ENCODE measurements at places on chromosomes 7 and 10. TPM values are rescaled to one million over a fixed set of nuclear protein-coding genes. Genes with fewer than 3 reads are reported as not detected.

The JCAD gene
- total RNA-seq = 8.2 TPM

The CPED1 gene
- total RNA-seq = 0.52 TPM

The SPDYE2B gene
- total RNA-seq = not detected

The H2BK1 gene
- total RNA-seq = not detected

DNA sequence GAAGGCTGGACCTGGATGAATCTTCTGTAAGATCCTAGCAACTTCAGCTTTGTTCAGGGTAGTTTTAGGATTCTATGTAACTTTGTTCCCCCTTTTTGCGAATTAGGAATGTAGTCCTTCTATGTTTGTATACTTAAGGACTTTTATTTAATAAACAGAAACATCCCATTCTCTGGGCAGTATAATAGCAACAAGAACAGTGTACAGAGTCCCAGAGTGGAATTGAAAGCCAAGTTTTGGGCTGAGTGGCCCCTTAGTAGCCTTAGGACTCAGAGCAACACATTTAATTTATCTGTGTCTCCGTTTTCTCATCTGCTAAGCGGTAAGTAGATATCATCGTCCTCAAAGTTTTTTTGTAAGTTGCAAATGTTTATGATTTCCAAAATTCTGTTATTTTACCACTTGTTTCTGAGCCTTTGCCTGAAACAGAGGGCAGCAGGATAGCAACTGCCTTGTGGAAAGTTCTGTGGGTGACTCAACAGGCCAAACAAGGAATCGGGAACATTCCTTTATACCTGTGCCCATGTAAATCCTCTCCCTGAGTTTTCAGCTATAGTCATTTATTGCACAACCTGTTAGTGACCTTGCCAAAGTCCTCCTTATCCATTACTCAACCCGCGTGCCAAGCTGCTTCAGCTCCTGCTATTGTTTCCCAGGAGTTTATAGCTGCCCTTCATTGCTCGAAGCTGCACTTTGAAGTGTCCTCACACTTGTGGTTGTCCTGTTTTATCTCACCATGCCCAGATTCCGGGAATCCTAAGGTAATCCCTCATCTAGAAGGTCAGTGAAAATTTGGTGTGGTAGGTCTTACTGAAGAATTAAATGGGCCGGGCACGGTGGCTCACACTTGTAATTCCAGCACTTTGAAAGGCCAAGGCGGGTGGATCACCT, 199.1 kb upstream of the AHR start:
- peak; percentile 93 for DNase-seq

- no peak for DNase-seq
These were observed 83.7 kb upstream of the KDM7A start for GRCh38 chr7:140260352-140261104.

DNA sequence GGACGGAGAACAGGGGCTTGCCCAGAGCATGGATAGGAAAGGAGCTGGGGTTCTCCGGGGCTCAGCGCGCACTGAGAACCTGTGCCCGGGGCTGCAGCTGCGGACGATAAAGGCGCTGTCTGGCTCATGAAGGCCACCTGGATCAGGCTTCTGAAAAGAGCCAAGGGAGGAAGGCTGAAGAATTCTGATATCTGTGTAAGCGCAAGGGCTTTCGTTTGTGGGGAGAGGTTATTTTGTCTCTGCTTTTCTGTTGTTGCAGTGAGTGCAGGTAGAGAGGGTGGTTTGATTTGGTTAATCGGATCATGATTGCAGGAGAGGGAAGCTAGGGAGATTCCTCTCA, 250.5 kb downstream of the NSUN6 start:
- DNase-seq = no peak
